ENCODE measurements at places on chromosomes 2 and 18.

DNA sequence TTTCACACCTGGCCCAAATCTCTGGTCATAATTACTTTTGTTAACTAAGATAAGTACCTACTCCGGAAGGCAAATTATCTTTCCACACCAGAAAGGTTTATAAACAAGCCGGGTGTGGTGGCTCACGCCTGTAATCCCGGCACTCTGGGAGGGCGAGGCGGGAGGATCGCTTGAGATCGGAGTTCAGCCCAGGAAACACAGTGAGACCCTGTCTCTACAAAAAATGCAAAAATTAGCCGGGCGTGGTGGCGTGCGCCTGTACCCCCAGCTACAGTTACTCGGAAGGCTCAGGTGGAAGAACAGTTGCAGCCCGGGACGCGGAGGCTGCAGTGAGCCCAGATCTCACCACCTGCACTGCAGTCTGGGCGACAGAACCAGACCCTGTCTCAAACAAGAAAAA is 2.1 kb downstream of the PUM2 start:
- no peak for DNase-seq

DNA sequence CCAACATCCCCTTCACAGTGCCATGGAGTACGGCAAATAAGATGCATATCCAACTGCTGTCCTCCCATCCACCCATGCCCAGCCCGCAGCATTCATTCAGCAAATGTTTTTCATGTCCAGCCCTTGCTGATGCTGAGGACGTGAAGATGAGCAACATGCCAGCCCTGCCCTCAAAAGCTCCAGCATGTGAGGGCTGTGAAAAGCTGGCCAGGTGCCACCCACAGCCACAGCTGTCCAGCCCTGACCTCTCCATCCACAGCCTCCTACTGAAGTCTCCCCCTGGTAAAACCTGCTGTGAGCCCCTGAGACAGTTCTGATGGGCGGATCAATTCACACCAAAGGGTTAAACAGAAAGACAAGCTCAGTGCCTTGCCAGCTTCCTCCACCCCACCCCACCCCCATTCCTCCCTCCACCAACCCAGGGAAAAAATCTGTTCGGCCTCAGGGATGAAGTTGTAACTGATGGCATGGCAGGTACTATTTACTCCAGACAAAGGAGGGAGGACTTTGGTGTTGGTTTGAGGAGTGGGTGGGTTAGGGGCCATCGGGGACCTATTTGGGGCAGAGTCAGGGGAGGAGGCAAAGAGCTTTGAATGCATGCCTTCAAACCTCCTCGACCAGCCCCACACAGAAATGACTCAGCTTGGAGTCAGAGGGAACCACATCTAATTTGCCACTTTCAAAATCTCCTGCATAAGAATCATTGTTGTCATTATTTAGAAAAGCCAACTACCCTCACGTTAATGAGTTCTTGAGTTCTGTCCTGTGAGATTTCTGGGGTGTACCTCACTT is 4.3 kb downstream of the ZBTB7C start:
- no peak for DNase-seq

DNA sequence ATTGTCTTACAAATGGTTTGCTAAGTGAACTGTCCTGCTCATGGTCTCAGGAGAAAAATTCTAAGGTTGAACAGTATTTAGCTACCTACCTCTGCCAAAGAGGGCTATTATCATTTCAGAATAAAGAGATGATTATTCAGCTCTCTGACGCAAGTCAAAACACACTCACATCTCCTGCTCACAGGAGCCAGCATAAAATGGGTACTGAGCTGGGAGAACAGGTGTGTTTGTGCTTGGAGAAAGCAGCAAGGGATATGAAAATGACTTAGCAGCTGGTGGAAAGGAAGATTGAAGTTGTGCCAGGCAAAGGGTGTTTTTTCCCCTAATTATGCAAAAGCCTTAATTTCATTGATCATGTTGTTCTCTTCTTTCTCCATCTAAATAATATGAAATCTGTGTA is 47.3 kb upstream of the TANK start:
- no peak for DNase-seq

DNA sequence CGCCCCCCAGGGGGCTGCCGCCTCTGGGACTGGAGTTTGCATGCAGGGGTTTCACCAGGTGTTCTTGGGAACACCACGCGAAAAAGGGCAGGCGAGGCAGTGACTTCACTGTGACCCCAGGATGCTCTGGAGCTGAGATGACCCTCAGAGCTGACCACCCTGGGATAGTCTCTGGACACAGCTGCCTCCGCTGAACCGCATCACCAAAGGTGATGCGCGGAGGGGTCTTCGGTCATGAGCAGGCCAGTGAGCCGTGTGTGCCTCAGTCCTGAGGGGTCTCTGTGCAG is 17.5 kb downstream of the GPR35 start:
- DNase-seq = no peak

DNA sequence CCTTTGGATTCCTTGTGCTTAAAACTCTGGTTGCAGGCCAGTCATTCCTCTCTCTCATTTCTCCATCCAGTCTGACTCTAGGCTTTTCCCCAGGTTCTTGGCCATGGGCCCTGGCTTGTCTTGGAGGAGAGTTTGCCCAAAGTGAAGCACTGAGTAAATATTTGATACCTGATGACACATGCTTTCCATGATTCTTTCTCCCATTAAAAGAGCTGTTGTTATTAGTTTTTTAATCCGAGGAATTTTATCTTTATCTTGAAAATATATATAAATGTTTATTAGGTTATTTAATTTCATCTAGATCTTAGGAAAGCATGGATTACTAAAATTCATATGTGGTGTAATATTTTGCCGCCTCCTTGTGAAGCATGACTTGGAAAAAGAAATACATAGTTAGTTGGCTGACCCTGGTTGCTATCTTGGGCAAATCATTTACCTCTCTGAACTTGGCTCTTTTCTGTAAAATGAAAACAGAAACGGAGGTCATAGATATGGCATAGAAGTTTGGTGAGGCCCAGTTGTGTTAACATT is 650.1 kb downstream of the SLC4A3 start:
- DNase-seq = no peak

DNA sequence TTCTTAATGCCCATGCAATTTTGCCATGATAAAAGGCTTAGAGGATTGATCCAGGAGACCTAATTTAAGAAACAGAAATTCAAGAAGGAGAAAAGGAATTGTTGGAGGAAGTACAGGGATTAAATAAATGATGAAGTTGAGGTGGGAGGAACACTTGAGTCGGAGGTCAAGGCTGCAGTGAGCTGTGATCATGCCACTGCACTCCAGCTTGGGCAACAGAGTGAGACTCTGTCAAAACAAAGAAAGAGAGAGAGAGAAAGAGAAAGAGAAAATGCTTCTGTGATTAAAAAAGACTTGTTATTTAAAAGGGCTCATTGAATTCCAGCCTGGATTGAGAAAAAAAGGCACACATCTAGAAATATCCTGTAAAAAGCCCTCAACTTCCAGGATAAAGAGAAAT is 123.2 kb downstream of the B3GNT2 start:
- DNase-seq = no peak

GRCh38 chr2:64352292-64352691 is 101.7 kb upstream of the LGALSL start:
- no peak for DNase-seq

GRCh38 chr18:54946149-54946581 is 13.1 kb downstream of the CCDC68 start:
- DNase-seq = no peak

DNA sequence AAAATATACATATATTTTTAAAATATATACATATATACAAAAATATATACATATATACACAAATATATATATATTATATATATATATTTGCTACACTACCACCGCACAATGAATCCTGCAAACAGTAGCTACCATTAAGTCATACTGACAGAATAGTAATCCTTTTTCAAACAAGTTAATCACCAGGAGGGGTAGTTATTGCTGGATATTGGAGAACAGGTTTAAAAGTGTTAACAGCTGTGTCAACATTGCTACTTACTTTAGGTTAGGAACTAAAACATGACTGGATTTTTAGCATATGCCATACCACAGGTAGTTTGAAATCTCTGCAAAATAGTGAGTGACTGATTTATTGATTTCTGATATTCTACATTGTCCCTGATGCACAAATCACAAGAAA is 529.1 kb upstream of the CDH7 start:
- DNase-seq = no peak

- peak; percentile 36 for DNase-seq
These were observed 151.7 kb downstream of the GBX2 start for GRCh38 chr2:236016496-236016895.

DNA sequence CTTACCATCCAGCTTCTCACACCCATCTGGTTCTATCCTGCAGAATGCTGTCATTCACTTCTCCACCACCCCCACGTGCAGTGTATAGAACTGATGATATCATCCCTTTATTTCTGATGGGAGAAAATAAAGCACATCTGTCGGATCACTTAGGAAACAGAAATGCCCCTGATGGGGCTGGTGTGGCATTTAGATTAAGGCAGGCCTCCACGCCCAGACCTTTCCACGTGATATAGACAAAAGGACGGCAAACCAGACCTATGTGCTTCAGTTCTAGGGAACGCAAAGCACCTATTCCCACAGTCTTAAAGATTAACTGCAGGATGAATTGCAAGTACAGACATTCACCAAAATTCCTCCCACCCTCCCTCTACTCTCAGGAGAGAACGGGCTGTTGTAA is 27.6 kb upstream of the CABLES1 start:
- no peak for DNase-seq

- no peak for DNase-seq
These were observed 86.2 kb upstream of the HAAO start for GRCh38 chr2:42878581-42878980.

DNA sequence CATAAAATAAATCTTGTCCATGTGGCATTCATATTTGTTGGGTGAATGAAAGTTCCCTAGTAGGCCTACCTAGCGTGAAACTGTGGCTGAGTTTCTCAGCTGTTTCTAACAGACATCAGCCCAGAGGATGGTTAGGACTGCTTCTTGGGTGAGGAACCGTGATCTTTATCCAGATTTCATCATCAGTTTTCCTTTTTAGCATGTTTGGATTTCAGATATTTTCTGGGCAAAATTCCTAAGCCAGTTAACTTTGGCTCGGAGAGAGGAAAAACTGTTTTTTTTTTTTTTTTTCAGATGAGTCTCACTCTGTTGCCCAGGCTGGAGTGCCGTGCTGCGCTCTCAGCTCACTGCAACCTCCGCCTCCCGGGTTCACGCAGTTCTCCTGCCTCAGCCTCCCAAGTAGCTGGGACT is 53.5 kb downstream of the DGKD start:
- DNase-seq = no peak

GRCh38 chr2:102790091-102790455 is 28.2 kb downstream of the TMEM182 start:
- no peak for DNase-seq

DNA sequence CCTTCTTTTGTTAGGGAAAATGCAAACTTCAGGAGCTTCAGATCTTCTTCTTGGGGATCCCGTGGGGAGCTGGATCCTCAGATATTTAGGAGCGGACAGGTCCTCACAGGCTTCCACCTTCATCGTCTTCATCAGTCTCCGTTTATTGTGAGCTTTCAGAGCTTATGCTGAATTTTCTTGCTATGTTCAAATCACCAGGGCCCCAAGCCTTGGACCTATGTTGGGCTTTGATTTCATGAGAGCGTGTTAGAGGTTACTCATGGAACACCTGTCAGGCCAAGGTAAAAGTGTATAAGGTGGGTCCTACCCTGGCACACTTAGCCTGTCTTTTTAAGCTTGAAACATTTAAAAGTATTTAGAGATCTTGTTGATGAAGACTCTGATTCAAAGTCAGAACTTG is 212.9 kb downstream of the FAM210A start:
- DNase-seq = no peak

DNA sequence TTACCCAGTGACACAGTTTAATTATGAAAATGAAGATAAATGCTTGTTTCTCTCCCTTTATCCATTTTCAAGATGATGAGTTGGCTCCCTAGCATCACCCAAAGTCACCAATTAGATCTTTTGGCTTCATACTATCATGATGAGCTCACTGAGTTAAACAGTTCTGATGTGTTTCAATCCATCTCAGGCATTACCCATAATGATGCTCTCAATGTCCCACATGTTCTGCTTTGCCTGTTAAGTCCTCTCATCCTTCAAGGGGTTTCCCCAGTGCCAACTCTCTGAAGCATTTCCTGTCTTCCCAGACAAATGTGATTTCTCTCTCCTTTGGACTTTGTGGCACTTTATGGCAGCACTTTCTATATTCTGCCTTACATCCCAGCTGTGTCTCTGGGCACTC is 92.6 kb downstream of the EPB41L3 start:
- DNase-seq = no peak

DNA sequence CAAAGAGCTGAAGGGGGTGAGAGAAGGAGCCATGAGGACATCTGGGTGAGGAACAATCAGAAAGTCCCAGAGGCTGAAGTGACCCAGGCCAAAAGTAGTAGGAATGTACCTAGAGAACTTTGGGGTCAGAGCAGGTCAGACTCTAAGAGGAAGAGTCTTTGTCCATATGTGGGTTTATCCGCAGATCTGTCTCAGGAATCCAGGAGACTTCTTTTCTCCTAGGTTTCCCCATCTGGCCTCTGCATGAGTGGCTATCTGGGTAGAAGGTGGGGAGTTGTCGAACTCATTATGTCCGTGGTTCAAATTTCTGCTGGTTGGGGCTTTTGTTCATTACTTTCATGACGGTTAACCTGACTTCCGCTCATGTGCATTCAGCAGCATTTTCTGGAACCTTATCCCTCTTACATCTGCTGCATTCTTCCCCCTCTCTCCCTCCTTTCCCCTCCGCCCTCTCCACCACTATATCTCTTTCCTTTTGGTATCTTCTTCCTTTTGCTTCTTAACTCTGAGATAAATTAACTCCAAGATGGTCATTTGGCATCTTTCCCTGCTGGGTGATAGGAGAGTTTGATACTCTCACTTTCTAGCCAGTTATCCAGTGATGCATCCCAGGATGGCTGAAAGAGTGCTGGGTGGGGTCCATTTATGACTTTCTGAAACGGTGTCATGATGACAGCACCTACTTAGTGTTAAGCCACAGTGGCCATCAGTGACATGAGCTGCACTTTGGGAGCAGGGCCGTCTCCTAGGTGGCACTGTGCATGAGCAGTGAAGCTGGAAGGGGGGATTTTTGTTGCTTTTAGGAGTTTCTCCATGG is 2.1 kb downstream of the LIPG start:
- no peak for DNase-seq

- DNase-seq = no peak
These were observed 3.1 kb downstream of the SPOPL start for GRCh38 chr2:138504546-138505235.

DNA sequence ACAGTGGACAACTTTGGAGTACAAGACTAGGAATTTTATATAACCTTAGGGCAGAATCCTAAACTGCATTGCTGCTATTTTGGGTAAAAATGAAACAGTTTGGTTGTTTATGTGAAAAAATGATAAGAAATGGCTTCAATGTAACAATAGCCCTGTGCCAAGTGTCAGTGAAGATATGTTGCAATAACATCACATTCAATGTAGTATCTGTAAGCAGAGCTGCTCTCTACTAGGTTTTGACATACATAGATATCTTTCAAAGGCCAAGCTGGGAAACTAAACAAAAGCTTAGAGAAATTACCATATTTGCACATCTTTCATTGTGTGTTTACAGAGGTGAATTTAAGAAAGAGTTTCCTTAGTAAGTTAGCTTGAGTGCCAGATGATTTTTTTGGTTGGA is 135.0 kb upstream of the DOK6 start:
- no peak for DNase-seq

- DNase-seq = no peak
These were observed 6.5 kb upstream of the COBLL1 start for GRCh38 chr2:164847981-164848741.

- DNase-seq = no peak
These were observed 125.9 kb downstream of the NCKAP5 start for GRCh38 chr2:133442393-133442792.
